ENCODE measurements at places on chromosomes 7 and 10.

DNA sequence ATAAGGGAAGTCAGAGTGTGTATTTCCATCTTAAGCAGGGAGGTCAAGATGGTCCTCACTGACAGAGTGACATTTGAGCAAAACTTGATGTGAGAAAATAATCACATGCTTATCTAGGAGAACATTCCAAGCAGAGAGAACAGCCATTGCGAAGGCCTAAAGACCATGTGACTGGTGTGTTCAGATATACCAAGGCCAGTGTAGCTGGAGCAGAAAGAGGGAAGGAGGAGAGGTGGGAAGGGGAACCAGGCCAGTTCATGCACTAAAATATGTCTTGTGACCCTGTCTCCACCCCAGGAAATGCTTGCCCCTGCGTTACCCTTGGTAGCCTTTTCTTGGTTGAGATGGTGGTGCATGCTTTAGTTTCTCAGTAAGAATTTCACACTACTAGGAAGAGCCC, 77.4 kb downstream of the CACNB2 start:
- no peak for DNase-seq

GRCh38 chr10:127523476-127523875, 25.6 kb upstream of the NPS start:
- no peak for DNase-seq

DNA sequence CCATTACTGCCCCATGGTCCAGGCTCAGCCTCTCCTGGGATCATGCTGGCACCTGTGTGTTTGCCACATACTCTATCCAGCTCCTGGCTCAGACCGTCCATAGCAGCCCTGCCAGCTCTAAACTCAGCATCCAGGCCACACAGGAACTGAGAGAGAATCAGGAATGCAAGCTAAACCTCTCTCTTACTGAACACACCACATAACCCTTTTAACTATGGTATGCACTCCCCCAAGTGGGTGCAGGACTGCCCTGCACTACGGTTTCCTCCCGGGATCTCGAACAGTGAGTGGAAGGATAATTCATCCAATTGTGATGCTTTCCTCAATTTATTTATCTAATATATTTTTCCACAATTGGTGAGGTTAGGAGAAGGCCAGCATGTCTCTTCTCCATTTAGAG, 17.1 kb upstream of the ZNF800 start:
- no peak for DNase-seq

DNA sequence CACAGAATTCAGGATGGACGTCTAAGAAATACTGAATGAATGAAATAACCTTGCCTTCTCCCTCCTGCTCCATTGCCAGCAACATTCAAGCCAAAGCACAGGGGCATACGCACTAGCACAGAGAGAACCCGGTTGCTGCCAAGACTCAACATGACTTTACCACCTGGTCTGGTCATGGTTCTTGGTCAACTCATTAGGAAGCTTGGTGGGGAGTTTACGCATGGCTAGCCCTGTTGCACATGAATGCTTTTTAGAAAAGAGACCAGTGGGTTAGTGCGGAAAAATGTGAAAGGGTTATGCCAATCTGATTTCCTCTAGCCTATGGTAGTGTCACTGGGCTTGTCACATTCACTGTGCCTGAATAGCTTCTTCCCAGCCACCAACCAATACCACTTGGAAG, 187.6 kb upstream of the NEBL start:
- no peak for DNase-seq

GRCh38 chr7:78213402-78213801, 414.8 kb downstream of the PHTF2 start:
- no peak for DNase-seq

Measured in stimulated activated CD4-positive, alpha-beta T cell treated with anti-CD3 and anti-CD28 coated beads, Interleukin-12 subunit alpha, Interleukin-12 subunit beta, amount 100 ng/mL, for 24 hours (primary cell).